Stimulated activated CD4-positive, alpha-beta T cell treated with anti-CD3 and anti-CD28 coated beads, TNF-alpha, amount 100 ng/mL, for 1 hour (primary cell): ENCODE measurements at places on chromosomes 16 and 17.

GRCh38 chr17:30379303-30379902 is 676 bp downstream of the CPD start:
- DNase-seq, result no peak

DNA sequence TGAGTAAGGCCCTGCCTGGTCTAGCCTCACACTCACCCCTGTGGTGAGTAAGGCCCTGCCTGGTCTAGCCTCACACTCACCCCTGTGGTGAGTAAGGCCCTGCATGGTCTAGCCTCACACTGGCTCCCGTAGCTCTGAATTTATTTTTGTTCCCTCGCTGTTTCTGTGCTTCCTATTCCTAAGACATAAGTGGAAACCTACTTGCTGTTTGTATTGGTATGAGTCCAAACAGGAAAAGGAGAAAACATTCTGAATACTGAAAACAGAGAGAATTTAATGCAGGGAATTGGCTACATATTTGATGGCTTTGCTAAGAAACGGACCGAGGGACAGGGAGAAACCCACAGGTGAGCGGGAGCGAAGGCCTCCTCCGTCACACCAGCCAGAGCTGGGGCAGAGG is 267.8 kb downstream of the FOXL1 start:
- no peak for DNase-seq

DNA sequence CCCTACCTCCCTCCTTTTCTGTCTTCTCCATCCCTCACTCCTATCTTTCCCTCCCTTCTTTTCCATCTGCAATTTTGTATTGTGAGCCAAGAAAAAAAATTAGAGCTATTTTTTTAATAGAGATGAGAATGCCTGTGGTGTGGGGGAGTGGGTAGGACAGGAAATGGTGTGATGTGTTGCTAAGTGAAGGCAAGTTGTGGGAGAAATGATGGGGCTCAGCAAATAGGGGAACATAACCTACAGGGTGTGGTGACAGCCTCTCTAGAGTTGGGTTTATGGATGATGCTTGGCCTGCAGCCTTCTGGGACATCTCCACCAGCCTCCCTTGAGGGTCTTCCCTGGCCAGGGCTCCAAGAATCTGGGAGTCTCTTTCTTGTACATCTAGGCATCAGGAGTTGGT is 163.1 kb upstream of the CACNG3 start:
- DNase-seq, result no peak

- DNase-seq, result no peak
Observed at GRCh38 chr17:41687828-41688640, 651 bp upstream of the EIF1 start.

- no peak for DNase-seq
Observed at GRCh38 chr17:78769196-78769773, 12.8 kb downstream of the CYTH1 start.

DNA sequence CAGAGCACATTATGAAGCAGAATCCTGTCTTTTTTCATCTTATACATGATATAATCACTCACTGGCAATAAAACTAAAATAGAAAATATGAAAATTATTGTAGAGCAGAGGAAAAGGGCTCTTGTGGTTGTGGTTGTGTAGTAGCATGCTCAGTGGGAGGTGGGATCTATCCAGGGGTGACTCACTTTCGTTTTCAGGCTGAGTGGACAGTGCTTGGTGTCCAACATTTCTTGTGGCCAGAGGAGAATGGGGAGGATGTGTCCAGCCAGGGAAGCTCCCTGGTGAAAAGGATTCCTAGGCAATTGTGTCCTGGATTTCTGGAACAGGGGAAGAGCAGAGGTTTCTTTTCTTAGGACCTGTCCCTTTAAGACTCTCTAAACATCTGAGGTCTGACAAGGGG is 31.9 kb upstream of the CPHXL start:
- DNase-seq, result no peak

- no peak for DNase-seq
Observed at GRCh38 chr17:50319306-50320004, 26.5 kb upstream of the XYLT2 start.

- no peak for DNase-seq
Observed at GRCh38 chr16:57887711-57888110, 83.2 kb downstream of the CNGB1 start.

- DNase-seq, result no peak
Observed at GRCh38 chr16:10390867-10391266, 5.0 kb downstream of the ATF7IP2 start.

- DNase-seq, result no peak
Observed at GRCh38 chr17:50839591-50840310, 4.4 kb downstream of the WFIKKN2 start.

- no peak for DNase-seq
Observed at GRCh38 chr16:17270683-17271109, 200.1 kb downstream of the XYLT1 start.

- DNase-seq, result no peak
Observed at GRCh38 chr17:2067048-2067561, 12.2 kb downstream of the HIC1 start.

GRCh38 chr17:57588086-57588485 is 157.0 kb downstream of the CCDC182 start:
- no peak for DNase-seq

GRCh38 chr16:50244140-50244503 is 22.2 kb upstream of the ADCY7 start:
- DNase-seq, result no peak
